ENCODE measurements at places on chromosomes 13 and 19.

GRCh38 chr19:52191389-52191788 lies 1.5 kb downstream of the PPP2R1A start:
- DNase-seq, result no peak

DNA sequence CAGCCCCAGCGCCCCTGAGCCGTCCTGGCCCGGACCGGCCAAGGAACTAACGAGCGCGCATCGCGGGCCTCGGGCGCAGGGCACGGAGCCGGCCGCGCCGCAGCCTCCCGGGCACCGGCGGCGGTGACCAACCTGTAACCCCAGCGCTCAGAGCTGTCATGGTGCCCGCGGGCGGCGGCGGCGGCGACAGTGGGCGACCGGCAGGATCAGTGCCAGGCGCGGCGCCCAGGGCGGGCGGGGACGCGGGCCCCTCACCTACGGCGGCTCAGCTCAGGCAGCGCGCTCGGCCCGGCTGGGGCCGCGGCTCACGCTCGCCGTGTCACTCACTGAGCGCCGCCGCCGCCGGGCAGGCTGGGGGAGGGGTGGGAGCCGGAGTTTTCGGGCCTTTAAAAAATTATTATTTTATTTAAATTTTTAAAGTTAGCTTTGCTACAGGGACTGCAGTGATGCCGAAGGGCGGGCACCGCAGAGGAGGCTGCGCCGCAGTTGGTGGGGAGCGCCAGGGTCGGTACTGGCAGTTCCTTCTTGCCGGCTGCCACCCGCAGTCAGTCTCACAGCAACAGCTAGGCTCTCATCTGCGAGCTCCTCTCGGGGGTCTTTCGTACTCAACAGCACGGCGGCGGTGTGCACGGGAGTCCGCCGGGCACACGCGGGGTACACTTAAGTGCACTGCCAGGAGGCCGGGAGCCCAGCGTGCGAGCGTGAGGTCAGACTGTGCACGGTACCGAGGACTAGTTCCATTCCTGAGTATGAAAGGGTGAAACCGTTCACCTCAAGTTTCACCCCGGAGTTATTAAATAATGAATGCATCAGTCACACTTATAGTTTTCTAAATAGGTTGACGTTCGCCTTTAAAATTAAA lies at the start of gene NALCN:
Gene NALCN, minus strand, starts transcription at position 328 of the 862 bp plus-strand sequence. CDS start 17,382 bp downstream, outside the sequence.
- peak; percentile 6 for DNase-seq

- no peak for DNase-seq
Observed at GRCh38 chr13:101626925-101627555, 174.6 kb downstream of the ITGBL1 start.

DNA sequence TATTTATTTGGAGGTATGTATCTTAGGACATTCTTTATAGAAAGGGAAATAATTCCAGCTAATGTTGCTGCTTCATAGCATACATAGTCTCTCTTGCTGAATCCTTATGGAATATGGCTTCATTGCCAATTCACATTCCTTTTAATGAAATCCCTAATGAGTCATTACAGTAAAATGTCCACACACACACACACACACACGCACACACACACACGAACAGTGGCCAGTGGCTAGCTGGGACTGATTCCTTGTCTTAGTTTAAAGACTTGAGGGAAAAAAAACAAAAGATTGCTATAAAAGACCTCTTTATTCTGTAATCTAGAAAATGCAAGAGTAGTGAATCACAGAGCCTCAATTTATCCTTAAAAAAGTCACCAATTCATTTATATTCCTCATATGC lies 301.6 kb downstream of the SLITRK6 start:
- DNase-seq, result peak; percentile 48

DNA sequence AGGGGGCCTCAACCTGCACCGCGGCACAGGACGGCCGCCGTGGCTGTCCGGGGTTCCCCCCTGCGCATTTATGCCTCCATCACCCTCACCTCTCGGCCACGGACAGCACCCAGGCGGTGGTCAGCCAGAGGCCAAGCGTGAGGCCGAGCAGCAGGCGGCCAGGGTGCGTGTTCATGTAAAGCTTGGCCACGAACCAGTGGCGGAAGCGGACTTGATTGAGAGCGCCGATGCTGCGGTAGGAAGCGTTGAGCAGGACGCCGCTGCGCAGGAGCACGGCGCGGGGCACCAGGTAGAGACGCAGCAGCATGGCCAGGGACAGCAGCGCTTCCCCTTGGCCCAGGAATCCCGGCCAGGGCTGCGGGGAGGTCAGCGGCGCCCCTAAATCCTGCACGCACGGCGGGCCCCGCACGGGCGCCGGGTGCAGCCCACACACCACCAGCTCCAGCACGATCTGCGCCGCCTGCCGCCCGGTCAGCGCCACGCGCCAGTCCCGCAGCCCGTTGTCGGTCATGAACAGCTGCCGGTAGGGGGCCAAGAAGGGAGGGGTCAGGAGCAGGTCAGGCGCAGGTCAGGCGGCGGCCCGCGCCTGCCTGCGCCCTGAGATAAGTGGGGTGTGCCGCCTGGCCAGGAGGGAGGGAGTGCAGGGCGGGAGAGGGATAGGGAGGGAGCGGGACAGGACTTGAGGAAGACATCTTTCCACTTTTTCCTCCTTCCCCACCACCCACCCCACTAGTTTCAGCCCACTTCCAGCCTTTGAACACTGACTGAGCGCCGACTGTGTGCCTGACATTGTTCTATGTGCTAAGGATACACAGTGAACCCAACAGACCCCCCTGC lies 6.5 kb downstream of the KCNN4 start:
- no peak for DNase-seq

- DNase-seq, result no peak
Observed at GRCh38 chr19:3807131-3807480, 20.9 kb upstream of the MATK start.

- DNase-seq, result no peak
Observed at GRCh38 chr13:98134901-98135300, 8.0 kb upstream of the FARP1 start.

DNA sequence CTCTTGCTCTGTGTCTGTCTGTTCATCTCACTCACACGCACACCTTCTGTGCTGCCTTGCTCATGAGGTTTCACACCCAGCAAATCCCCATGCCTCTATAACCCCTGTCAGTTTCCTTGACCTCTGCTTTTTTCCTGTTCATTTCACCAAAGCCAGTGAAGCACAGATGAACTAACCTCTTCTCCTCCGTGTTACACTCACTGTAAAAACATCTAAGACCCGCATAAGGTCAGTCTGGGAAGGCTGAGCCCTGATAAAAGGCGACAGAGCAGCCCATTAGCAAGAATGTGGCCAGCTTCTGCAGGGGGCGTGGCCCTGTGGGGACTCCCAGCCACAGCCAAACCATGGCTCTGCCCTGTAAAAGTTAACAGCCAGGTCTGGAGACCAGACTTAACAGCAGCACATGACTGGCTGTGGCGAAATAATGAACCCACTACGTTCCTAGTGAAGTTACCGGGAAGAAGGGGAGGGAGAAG lies 42.8 kb upstream of the NPAS1 start:
- DNase-seq, result no peak

DNA sequence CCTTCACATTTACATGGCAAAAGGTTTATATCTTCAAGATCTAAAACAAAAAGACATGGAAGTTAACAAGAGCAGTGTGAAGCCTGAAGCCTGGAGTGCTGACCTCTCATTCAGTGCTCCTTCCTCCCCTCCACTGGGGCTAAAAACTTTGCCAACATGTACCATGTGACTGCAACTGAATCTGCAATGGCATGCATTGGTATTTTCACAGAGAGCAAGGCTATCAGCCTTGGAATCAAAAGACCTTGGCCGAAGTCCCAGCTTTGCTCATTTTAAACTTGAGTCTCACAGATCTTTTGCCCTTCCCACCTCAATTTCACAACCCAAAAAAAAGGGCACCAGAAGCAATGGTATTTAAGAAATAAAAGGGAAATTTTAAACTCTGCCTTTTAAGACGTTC lies 325.1 kb downstream of the DCT start:
- no peak for DNase-seq

DNA sequence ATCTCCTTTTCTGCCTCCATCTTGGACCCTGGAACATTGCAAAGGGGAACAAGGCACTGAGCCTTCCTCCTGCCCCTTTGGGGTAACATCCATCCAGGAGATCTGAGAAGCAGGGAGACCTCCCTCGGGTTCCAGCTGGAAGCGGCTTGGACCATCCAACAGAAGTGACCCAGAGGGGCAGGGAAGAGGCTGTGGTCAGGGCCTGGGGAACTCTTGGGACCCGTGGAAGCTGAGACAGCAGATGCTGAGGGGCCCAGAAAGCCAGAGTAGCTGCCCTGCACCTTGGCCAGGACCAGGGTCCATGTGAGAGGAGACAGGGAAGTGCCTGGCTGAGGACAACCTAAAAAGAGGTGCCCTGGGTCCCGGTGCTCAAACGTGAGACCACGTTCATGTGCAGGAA lies 21.9 kb upstream of the KCTD15 start:
- no peak for DNase-seq

GRCh38 chr13:48253849-48254248 lies 20.8 kb downstream of the ITM2B start:
- DNase-seq, result no peak

DNA sequence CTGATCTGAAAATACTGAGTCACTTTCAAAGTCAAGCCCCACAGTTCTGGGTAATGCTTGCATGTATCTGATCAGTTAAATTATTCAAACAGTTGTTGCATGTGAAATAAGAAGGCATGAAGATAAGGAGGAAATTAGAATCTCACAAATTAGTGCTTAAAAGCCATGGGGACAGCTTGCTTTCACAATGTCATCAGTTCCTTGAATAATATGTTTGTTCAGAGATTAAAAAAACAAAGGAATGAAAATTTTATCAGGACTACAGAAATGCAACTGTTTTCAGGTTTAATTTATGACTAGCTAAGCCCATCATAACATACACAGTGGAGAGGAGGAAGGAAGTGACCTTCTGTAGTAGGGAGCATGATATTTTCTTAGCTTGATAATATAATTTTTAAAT lies 150.1 kb downstream of the OXGR1 start:
- no peak for DNase-seq

DNA sequence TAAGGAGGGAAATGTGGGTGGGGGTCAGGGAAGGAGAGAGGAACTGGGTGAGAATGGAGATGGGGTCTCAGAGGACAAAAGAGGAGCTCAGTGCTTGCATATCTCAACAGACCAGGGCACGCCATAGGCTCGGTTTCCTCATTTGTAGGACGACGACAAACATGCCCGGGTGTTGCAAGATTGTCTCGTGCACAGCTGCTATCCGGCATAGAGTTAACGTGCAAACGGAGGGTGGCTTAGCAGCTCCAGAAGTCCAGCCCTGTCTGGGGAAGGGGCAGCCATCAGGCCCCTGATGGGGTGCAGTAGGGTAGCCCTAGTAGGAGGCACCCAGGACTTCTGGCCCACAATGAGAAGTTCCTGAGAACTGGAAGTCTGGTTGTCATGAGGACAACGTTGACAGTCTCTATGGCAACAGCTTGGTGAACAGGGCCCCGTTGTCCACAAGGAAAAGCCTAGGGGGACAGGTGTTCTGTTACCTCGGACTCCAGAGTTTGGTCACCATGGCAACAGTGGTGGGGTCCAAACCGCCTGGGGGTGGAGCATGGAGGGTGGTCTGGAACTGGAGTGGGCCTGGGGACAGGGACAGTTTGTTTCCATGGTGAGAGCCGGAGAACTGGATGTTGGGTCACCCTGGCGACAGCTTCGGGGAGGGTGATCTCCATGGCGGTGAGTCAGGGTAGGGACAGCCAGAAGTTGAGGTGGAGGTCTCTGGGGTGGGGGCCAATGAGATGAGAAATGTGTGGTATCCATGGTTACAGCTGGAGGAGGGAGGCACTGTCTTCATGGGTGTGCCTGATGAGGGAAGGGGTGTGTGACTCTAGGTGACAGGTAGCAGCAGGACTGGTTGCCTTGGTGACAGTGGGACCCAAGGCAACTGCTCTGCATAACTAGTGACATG lies 16.8 kb downstream of the TM6SF2 start:
- no peak for DNase-seq

- no peak for DNase-seq
Observed at GRCh38 chr13:22002893-22003292, 332.0 kb downstream of the FGF9 start.

GRCh38 chr19:38561658-38562057 lies 56.1 kb downstream of the MAP4K1 start:
- no peak for DNase-seq

DNA sequence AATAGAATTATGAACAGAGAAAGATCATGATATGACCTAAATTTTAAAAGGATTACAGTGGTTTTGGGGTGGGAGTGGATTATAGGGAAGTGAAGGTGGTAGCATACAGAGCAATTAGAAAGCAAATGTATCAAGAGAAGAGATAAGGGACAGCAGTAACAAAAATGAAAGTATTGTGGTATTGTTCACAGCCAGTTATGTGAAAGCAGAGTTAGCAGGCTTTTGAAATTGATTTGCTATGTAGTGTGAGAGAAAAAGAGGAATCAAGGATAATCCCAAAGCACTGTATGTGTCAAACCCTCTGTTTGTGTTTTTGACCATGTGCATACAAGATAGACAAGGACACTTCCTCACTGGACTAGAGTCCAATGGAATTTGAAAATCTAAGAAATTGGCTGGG lies 1721.4 kb downstream of the PCDH9 start:
- DNase-seq, result no peak

All from A549 (cell line).